ENCODE measurements at places on chromosomes 7 and 10.

GRCh38 chr10:114648368-114648767 is 9.7 kb downstream of the ABLIM1 start:
- no peak for DNase-seq

DNA sequence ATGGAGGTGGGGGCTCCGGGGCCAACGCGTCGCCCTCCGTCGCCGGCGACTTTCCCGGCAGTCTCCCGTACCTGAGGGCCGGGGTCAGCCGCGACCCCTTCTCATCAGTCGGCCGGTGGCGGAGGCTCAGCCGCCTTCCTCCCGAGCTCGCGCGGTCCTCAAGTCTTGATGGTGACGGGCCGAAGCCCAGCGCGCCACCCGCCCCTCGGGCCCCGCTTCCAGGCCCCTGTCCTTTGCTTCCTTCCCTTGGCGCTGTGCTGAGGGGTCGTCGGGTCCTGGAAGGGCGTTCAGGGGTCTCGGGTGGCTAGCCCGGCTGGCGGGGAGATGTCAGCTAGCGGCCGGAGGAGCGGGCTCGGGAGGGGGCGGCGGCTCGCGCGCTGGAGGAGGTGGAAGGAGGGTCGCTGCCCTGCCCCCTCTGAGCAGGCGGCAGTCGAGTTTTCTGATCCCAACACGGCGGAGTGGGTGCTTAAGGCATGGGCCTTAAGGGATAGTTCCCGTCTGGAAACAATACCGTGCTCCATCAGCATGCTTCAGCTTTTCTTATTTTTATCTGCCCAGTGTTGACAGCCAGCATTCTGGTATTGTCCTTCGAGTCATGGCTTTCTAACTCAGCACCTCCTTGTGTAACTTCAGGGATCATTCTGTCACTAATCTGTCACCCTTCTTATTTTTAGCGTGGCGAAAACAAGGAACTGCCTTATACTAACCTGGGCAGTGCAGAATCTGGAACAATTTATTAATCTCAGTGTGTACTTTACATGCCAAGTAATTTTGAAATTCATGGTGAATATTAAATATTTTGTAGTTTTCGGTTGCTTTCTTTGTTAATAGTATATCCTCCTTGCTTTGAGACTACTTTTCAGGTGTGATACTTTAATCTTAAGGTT is 748 bp downstream of the PHTF2 start:
- peak; percentile 54 for DNase-seq

DNA sequence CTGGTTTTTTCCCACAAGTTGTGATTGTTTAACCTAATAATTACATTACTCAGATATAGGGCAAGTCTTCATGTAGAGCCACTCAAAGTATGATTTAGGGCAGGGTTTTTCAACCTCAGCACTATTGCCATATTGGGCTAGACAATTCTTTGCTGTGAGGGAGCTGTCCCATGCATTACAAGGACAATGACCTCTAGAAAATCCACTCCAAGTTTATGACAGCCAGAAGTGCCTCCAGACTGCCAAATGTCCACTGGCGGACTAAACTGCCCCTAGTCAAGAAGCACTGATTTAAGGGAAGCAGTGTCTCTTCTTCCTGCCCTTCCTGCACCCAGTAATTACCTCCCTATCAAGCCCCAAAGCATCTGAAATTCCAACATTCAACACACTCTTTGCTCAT is 54.4 kb downstream of the ZNF800 start:
- no peak for DNase-seq

- no peak for DNase-seq
These were observed 24.6 kb upstream of the IMMP2L start for GRCh38 chr7:111586711-111587409.

- DNase-seq: peak; percentile 91
These were observed 23.7 kb downstream of the RTKN2 start for GRCh38 chr10:62244785-62245467.

DNA sequence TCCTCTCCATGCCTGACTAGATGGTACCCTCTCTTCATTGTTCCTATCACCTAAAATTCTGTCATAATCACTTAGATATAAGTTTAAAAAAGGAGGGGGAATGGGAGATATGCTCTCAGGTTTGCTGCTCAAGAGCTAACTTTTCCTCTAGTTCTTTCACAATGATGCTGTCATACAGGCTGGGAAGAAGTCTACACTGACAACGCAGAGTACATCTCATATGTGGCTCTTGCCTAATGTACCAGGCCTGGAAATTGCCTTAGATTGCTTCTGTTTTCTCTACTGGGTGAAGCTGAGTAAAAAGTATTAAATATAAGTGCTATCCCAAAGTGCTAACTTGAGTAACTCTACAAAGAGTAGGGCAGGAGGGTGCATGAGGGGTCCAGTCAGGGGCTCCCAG is 43.8 kb upstream of the BET1 start:
- peak; percentile 57 for DNase-seq

GRCh38 chr7:84291756-84292155 is 97.2 kb upstream of the SEMA3A start:
- no peak for DNase-seq

- no peak for DNase-seq
These were observed 178.2 kb upstream of the PITRM1 start for GRCh38 chr10:3350617-3351258.

DNA sequence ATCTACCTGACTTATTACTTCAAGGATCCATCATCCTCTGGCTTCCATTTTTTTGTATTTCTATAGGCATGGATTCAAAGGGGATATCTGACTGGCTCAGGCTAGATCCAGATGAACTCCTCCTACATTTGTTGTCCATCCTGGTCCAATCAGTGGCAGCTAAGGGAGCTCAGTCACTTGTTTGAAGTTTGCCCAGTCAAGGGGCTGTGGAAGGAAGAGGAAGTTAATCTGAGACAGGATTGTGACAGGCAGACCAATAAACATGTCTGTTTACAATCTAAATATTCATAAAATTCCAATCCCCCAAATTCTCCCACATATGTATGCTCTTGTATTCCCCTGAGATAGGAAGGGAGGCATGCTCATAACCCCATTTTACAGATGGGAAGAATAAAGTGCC is 48.7 kb downstream of the CAV1 start:
- no peak for DNase-seq

- DNase-seq: no peak
These were observed 96.9 kb downstream of the RTKN2 start for GRCh38 chr10:62171791-62172190.

- no peak for DNase-seq
These were observed at the start of gene SAP25 for GRCh38 chr7:100573691-100574361. TSS of gene SAP25 (minus strand) at chr7:100573900. CDS start at chr7:100573742, 158 bp downstream.

- no peak for DNase-seq
These were observed 213.9 kb downstream of the ELFN1 start for GRCh38 chr7:1883834-1884582.

GRCh38 chr7:46320956-46321355 is 399.9 kb upstream of the IGFBP3 start:
- DNase-seq: no peak

DNA sequence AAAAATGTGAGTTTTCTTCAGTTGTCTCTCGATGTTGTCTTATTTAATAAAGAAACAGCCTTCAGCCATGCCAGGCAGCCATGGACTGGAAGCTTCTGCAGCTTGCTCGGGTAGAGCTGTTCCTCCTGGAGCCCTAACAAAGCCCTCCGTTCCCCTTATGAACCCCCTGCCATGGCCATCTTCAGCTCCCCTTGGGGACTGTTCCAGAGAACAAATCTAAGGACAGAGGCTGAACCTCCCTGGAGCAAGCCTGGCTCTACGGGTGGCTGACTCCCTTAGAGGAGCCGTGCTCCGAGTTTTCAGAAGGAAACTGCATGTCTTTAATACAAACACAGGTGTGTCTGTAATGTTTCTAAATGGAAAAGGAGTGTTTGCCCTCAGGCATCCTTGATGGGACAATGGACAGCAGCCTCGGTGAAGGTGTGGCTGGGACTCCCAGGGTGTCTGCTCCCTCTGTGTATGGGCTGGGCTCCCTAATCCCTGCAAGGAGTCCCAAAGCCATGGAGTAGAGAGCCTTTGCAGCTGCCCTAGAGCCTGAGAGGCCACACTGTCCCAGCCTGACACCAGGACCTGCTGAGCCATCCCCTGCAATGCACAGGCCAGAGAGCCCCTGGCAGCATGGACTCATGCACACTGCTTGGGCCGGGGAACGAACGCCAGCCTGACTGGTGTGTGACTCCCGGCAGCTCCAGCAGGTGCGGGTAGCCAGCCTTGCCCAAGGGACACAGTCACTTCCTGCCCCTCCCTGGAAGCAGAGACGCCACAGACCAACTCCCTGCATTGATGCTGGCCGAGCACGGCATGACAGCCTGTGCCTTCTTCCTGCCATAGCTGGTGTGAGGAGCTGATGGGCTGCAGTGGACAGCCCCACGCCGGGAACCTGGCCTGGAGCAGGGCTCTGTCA is 381.8 kb downstream of the TCERG1L start:
- DNase-seq: no peak

GRCh38 chr10:34666008-34666704 is 148.9 kb downstream of the PARD3 start:
- DNase-seq: peak; percentile 37

DNA sequence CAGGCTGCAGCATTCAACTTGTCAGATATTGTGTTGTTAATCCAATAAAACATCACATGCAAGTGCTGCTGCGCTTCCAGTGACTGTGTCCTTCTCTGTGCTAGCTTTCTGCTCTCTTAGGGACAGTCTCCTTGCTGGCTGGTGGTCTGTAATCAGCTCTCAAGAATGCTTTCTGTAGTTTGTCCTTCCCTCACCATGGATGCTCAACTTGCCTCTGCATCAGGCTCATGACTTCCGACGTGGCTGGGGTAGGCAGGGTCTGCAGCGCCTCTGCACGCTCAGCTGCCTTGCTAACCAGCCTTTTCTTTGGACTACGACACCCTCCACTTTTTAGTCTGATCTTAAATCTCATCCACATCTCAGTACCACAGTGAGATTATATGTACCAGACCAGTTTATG is 58.3 kb downstream of the MMRN2 start:
- DNase-seq: no peak

DNA sequence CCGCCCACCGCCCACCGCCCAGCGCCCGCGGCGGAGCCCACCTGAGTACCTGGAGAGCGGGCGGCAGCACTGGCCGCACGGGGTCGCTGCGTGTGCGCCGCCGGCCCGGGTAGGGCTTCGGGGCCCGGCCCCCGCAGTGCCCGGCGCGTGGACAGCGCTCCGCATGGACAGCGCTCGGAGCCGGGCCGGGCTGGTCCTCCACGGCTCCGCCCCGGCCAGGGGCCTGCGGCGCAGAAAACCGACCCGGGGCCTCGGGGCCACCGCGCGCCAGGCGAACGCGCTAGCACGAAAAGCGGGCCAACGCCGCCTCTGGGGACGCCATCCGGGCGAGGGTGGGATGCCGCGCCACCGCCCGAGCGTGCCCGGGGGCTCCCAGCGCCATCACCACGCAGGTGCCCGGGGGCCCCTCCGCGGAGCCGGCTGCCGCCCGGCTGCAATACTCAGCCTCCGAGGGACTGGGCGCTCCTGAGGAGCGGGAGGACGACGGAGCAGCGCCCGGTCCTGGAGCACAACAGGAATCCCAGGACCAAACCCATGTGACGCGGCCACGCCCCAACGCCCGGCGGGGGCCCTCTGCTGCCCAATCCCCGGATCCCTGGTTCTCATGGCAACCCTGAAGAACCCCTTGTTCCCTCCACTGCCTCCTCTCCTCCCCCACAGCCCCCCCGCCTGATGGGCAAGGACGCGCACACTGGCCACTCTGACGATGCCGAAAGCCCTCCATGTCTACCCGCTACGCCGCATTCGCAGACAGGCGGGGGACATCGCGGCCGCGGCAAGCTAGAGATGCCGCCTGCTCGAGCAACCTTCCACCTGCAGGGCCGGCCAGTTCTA is at the start of gene GRB10:
Gene GRB10 (minus strand): TSS at position 522 of the 834 bp plus-strand sequence. CDS start 50,574 bp downstream, outside the sequence.
- no peak for DNase-seq

- DNase-seq: no peak
These were observed 8.9 kb downstream of the FGF8 start for GRCh38 chr10:101766753-101767599.

- no peak for DNase-seq
These were observed 81.9 kb upstream of the DUSP5 start for GRCh38 chr10:110415809-110416208.

DNA sequence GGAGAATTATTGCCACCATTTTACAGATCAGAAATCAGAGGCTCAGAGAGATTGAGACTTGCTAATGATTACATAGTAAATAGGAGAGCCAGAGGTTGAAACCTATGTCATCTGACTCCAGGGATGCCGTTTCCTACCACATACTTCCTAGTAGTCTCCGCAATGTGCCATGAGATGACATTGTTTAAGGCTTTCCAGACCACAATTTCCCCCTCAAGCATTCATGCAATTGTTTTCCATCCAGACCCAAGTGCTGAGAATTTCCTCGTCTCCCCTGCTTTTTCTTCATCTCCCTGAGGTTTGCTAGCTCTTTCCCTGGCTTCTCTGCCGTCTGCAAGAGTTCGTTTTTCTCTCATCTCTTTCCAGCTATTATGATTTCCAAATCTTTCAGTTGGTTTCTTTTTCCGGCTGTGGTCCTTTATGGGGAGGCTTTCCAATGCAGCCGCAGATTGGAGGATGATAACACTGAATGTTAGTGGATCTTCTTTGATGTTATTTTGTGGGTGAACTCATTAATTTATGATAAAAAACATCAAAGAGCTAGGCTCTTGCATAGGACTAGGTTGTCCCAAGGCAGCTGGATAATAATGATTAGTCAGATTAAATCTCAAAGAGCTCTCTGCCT is 6.9 kb upstream of the GOLGA7B start:
- peak; percentile 36 for DNase-seq

- DNase-seq: no peak
These were observed 329.6 kb upstream of the PHYHIPL start for GRCh38 chr10:58846856-58847255.

GRCh38 chr7:14859267-14859666 is 43.3 kb downstream of the DGKB start:
- no peak for DNase-seq

DNA sequence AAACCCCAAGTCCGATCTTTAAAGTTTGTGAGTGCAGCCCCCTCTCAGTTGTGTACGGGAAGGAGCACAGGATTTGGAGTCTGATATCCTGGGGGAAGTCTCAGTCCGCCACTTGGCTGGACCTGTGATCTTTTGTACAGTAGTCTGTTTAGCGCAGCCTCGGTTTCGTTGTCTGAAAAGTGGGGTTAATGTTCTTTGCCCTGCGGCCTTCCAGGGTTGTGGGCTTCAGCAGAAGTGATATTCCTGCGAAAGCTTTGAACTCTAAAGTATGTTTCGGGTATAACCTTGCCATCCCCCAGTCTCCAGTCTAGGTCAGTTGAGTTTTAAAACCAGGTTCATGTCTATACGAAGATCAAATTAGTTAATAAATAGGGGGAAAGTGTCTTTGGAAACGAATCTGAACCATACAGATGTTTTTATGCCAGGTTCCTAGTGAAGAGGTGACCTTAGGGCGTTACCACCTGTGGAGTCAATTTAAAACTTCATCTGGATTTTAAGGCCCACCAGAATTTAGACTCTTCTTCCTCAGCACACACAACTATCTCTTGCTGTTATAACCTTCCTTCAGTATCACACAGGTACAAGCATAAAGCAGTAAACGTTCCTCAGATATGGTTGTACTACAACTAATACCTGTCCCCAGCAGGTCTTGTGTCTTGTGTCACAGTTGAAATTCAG is 904 bp downstream of the R3HCC1L start:
- DNase-seq: no peak

DNA sequence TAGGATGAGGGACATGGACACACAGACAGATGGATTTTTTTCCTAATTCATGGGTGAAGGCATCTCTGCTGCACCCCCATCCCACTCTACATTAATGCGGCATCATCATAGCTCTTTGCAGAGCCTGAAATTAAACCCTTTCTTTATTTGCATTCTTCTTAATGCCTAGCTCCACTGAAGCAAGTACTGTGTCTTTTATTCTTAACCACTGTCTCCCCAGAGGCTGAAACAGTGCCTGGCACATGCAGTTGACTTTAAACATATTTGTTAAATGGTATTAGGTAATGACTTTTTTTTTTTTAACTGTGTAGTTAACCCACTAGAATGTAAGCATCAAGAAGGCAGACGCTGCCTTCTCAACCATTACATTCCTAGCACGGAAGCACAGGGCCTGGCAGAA is 73.5 kb downstream of the SMURF1 start:
- DNase-seq: no peak
